ENCODE measurements at places on chromosomes 6 and 20. TPM values are rescaled to one million over a fixed set of nuclear protein-coding genes. Genes with fewer than 3 reads are reported as not detected.

Gene RMND1
- total RNA-seq, result 24.1 TPM

Gene PRR18
- not detected for total RNA-seq

Gene SLC17A1
- not detected for total RNA-seq

Gene GNAS-AS1
- 0.77 TPM for total RNA-seq

GRCh38 chr6:10269814-10270472 lies 144.9 kb downstream of the TFAP2A start:
- H3K4me1 ChIP-seq, result no peaks in the 10 kb centered on the region
- H3K27ac ChIP-seq, result no peak overlapping the region
- H3K36me3 ChIP-seq, result no peaks in the 10 kb centered on the region

GRCh38 chr6:39702265-39702664 lies 22.9 kb downstream of the KIF6 start:
- no peaks in the 10 kb centered on the region for H3K4me1 ChIP-seq
- no peaks in the 10 kb centered on the region for H3K27me3 ChIP-seq
- H3K27ac ChIP-seq, result no peak overlapping the region

- peak; percentile 90 for DNase-seq
- peak within 1 kb of the TSS; percentile 74 for H3K4me3 ChIP-seq
- H3K27ac ChIP-seq, result peak within 1 kb of the TSS; percentile 99
- peaks cover 10% of the 10 kb centered on the region for H3K4me1 ChIP-seq
Measured at GRCh38 chr6:31403283-31404060, at the start of gene MICA. Gene MICA, plus strand, starts transcription at chr6:31403595. Its CDS starts 38 bp downstream, at chr6:31403633.

GRCh38 chr6:109239160-109239559 lies 143.1 kb downstream of the CD164 start:
- H3K36me3 ChIP-seq, result no peaks in the 10 kb centered on the region
- no peak for DNase-seq
- H3K27me3 ChIP-seq, result no peaks in the 10 kb centered on the region
- no peak overlapping the region for H3K4me3 ChIP-seq
- H3K27ac ChIP-seq, result no peak overlapping the region

GRCh38 chr6:90595854-90596253 lies 9.0 kb upstream of the MAP3K7 start:
- no peak overlapping the region for H3K27ac ChIP-seq
- H3K4me3 ChIP-seq, result no peak overlapping the region
- no peaks in the 10 kb centered on the region for H3K27me3 ChIP-seq
- DNase-seq, result no peak
- H3K4me1 ChIP-seq, result no peaks in the 10 kb centered on the region

DNA sequence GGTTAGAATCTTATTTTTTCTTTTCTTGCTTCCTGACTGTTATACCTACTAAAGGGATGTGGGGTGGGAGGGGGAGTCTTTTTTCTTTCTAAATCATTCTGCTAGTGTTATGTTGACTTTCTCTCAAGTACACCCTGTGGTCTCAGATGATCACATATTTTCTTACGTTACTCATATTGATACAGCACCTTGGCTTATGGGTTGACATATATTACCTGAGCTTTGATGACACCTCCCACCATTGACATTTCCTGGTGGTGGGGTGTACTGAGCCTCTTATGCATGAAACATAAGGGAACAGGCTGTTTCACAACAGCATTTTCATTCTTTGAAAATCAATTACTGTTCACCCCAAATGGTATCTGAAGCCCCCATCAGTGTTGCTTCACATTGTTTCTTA lies 169.8 kb downstream of the MMS22L start:
- no peak overlapping the region for H3K4me3 ChIP-seq
- H3K4me1 ChIP-seq, result no peaks in the 10 kb centered on the region
- no peaks in the 10 kb centered on the region for H3K27me3 ChIP-seq
- no peaks in the 10 kb centered on the region for H3K36me3 ChIP-seq
- DNase-seq, result no peak

All from uterus (tissue), 4 donors.